ENCODE measurements at places on chromosomes 7 and 10.

GRCh38 chr10:63261496-63261895, 128.4 kb downstream of the NRBF2 start:
- DNase-seq, result no peak

DNA sequence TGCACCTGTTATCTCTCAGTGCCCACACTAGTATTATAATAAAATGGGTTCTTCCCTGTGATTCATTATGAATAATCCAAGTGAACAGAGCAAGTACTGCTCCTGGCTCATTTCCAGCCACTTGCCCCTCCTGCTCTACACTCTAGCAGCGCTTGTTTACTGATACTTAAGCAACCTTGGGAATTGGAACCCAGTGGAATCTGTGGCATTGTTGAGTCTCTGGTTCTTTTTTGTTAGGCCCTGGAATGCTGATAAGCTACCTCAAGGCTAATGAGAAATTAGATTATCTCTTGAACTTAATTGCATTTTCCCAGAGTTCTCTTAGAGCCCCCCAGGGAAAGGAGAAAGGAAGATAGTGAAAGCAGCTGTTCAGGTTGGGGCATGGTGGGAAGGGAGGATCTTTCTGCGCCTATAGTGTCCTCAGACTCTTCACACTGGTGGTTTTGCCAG, 34.0 kb downstream of the PRKAR2B start:
- no peak for DNase-seq

DNA sequence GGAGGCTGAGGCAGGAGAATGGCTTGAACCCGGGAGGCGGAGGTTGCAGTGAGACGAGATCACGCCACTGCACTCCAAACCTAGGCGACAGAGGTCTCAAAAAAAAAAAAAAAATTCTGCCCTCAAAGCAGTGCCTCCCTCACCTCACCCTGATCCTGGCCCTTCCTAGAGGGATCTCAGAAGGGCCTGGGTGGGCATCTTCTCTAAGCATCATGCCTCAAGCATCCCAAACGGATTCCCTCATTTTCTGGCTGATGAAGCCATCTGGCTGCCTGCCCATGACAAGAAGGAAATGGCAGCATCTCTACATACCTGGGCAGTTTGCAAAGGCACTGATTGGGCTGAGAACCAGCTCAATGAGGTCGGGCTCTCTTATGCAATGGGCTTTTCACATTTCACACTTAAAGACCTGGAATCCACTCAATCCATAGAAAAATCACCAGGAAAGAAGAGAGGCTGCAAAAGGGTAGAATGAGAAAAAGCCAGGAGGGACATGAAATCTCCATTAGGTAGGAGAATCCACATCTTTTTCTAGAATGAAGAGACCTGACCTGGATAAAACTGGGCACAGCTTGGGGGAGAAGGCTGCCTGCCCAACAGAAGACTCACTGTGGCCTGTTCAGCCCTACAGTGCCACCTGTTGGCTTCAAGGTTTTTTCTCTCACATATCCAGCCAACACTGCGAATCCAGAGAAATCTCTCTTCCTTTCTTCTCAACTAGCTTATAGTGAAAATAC, 48.1 kb downstream of the PDLIM1 start:
- no peak for DNase-seq

DNA sequence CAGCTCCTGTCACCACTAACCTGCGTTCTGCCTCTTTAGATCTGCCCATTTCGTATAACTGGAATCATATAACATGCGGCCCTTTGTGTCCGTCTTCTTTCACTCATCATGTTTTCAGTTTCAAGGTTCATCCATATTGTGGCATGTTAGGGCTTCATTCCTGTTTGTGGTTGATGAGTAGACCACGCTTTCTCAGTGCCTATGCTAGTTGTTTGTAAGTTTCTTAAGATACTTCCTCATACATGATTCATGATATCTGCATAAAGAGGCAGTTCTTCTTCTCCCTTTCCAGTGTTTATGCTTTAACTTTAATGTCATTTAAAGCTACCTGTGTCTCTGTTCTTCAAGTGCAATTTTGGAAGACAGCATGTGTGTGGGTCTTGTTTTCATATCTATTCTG, 79.5 kb upstream of the FAM20C start:
- no peak for DNase-seq
